Occipital lobe (tissue), 3 donors: ENCODE measurements at places on chromosomes 2 and 18. TPM values are rescaled to one million over a fixed set of nuclear protein-coding genes. Genes with fewer than 3 reads are reported as not detected.

GRCh38 chr2:216545359-216545758 is 46.7 kb downstream of the RPL37A start:
- DNase-seq, result no peak

DNA sequence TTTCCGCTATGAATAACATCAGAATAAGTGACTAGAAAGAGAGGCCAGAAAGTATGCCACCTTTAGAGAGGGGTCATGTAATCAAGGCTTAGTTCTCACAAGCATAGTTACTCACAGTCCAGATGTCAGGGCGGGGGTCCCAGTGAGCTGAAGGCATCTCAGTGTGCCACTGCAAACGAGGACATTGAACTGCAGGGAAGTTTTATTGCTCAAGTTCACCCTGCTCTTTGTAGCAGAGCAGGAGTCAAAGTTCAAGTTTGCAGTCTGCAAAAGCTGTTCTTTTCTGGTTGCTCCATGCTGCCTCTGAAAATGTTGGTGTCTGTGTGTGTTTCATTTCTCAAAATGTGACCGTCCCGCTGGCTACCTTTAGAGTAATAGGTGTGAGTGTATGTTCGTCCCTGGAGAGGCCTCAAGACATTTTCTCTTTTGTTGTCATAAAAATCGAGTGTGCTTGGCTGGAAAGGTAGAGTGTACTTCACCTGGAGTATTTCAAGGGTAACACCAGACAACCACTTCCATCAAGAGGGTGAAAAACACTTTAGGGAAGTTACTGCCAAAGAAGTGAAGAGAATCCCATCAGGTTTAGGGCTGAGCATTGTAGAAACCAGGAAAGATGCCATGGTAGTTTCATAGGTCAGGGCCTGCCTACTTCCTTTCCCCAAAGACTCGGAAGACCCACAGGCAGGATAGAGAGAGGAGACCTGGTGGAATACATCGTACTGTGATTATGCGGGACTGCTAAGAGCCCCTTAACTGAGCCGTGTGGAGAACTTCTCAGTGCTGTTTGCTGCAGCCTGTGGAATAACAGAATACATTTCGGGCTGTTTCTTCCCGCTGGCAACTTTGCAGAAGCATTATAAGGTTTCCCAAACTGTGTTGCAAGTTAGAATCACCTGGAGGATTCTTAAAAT is 89.9 kb downstream of the LYPD6 start:
- no peak for DNase-seq

DNA sequence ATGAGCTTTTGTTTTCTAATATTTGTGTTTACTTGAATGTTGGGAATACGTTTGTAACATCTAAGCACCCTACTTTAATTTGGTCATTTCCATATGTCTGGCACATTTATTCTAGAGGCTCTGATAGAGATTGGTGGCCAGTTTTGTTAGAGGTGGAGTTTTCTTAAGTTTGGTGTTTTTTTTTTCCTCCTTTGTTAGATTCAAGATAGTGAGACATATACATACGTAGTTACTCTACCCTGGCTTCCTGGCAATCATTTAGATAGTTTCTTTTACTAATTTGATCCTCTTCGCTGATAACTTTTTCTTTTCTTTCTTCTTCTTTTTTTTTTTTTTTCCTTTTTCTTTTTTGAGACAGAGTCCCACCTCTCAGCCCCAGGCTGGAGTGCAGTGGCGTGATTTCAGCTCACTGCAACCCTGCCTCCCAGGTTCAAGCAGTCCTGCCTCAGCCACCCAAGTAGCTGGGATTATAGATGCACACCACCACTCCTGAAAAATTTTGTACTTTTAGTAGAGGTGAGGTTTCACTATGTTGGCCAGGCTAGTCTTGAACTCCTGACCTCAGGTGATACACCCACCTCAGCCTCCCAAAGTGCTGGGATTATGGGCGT is 26.6 kb downstream of the SMCHD1 start:
- no peak for DNase-seq

Gene NGEF
- 22.8 TPM for total RNA-seq

GRCh38 chr2:10080536-10081304 is 509 bp upstream of the CYS1 start:
- no peak for DNase-seq
